ENCODE measurements at places on chromosomes 12 and 14.

DNA sequence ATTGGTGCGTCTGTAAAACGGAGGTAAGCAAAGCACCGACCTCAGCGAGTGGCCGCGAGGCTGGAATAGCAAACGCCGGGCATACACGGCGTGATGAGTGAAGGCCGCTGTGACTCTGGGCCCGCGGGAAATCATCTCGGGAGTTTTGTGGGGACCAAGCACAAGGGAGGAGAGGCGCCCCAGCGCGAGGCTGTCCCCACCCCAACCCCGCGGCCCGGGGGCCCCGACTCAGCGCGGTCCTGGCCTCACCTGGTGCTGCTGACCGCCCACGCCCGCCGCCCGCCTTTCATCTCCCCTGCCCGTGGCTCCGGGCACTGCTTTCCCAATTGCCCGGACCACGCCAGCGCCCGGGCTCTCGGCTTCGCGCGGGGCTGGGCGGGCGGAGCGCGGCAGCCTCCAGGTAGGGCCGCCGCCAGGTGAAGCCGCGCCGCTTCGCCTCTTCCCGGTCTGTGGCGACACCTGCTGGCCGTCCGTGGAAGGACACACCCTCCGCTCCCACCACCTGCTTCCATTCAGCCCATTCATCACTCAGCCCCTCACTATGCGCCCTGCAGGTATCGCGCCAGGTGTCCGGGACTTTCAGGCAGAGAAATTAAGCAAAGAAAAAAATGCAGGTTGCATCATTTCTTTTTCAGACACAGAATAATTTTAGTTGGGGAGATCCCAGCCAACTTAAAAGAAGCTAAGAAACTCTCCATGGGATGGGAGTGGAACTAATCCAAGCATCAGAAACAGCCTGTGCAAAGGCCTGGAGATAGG, 360.4 kb downstream of the MED13L start:
- DNase-seq: peak; percentile 38

- DNase-seq: no peak
Observed at GRCh38 chr12:31015215-31015614, 58.4 kb upstream of the DDX11 start.

GRCh38 chr12:47004634-47005033, 74.8 kb upstream of the PCED1B start:
- DNase-seq: no peak

- no peak for DNase-seq
Observed at GRCh38 chr12:452667-453210, 7.0 kb upstream of the B4GALNT3 start.

GRCh38 chr12:16893426-16893825, 287.5 kb upstream of the LMO3 start:
- no peak for DNase-seq

DNA sequence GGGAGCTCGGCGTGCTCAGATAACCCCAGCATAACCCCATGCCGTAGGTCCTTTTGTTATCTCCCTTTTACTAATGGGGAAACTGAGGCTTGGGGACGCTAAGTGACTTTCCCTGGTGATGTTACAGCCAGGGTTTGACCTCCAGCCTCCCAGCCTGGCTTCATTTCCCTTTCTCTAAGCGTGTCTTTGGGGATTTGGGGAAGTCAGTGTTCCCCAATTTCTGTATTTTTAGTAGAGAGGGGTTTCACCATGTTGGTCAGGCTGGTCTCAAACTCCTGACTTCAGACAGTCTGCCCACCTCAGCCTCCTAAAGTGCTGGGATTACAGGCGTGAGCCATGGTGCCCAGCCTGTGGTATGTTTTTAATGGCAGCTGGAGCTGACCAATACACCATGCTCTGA, 85.4 kb downstream of the PHETA1 start:
- no peak for DNase-seq
